ENCODE measurements at places on chromosomes 5 and 9.

- DNase-seq = no peak
Observed at GRCh38 chr9:135962696-135963307, 1.6 kb upstream of the UBAC1 start.

DNA sequence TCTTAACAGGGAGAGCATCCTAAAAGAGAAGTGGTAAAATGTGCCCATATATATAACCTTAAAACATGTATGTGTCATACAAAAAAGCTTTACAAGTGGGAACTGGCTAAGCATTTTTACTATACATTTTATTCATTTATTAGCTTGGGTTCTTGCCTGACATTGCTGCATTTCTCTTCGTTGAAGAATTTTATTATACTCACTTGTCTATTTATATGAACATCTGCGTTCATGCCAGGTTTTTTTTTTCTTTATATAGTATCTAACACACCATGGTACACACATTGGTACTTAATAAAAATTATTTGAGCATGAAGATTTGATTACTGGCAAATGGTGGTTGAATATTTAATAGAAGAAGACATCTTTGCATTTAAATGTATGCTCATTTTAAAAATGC, 492.3 kb downstream of the SPATA31D1 start:
- no peak for DNase-seq

DNA sequence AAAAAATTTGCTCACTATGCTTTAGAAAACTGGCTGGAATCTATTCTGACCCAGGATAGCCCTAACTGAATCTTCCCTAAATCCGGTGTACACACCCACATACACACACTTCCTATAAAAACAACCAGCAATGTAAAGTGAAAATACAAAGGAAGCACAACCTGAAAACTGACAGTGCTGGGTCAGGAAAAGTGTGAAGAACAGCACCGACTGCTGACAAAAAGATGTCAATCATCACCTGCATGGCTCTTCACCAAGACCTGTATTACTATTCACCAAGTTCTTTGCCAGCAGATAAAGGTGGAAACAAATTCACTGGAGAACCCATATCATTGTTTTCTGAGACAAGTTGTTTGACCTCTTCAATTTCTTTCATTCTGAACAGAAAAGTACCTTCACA, 293.8 kb upstream of the GRAMD2B start:
- no peak for DNase-seq

- no peak for DNase-seq
Observed at GRCh38 chr9:94811074-94811473, 84.6 kb downstream of the AOPEP start.

DNA sequence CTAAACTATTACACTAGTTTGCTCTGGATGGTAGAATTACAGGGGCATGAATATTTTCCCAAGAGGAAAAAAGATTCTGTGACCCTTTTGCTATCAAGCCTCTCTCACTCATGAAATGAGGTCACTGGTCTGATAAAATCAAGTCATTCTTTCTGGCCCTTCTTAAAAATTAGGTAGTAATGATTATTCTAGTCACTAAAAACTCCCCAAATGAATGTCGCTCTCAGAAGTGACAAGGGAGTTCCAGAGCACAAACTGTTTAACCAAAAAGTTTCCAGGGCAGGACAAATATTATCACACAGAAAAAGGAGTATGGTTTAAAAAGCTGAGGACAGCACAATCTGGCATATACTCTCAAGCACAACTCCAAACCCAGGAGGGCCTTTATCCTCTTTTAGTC, 12.5 kb downstream of the ERMP1 start:
- DNase-seq = no peak

- DNase-seq = no peak
Observed at GRCh38 chr9:122228191-122228567, 578 bp downstream of the LHX6 start.

DNA sequence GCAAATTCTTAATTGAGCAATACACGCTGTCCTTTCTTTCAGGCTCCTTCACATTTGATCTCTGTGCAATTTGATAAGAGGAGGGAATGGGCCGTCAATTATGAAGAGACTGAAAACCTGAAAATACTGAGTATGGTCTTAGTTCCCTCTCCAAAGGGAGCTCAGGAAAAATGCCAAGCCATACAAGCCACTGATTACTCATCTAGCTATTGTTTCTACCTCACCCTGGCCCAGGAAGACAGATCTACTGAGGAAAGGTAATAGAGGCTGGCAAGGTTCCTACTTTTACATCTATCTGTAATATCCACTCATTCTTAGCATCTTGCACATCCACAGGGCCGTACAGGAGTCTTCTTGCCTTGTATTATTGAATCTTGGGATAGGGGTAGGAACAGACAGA, 23.7 kb upstream of the TNC start:
- DNase-seq = no peak

DNA sequence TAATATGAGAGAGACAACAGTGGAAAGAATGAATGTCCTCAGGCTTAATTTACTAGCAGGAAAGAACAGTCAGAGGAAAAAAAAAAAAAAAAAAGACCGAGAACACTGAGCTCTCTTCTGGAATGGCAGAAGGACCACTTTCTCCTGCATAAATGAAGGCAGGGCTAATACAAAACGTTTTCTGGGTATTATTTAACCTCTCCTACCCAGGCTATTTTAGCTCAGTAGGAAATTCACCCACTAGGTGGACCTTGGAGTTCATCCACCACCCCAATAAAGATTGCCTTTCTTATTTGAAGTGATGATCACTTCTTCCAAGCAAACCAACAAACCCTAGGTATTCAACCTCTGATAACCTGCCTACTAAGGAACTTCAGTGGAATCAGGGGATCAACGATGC, 3.7 kb downstream of the GLIS3 start:
- no peak for DNase-seq

- DNase-seq = no peak
Observed at GRCh38 chr9:116653348-116654058, 33.6 kb upstream of the TRIM32 start.

DNA sequence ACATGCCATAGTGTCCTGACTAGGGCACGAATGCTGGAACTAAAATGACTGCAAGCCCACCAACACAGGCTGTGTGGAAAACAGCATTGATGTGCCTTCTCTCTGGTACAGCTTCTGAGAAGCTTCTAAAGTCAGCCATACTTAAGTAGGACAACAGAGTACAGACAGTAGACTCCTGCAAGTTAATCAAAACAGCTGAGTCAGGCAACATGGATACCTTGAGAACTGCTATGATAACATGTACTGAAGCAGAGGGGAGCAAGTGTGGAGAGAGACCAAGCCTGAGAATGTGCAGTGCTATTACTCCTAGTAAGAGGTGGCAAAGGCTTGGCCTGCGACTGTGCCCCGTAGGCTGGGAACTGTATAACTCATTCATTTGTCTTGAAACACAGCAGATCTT, 2.5 kb downstream of the ISCA1 start:
- peak; percentile 55 for DNase-seq

Data from hematopoietic multipotent progenitor cell treated with erythropoietin and hydrocortisone succinate and interleukin-3 and kit ligand, for 15 days (in vitro differentiated cells).